K562 (cell line): ENCODE measurements at places on chromosomes 2 and 18. TPM values are rescaled to one million over a fixed set of nuclear protein-coding genes. Genes with fewer than 3 reads are reported as not detected.

GRCh38 chr2:137002896-137003295, 237.6 kb downstream of the THSD7B start:
- H3K4me1 ChIP-seq = no peaks in the 10 kb centered on the region
- H3K36me3 ChIP-seq = no peaks in the 10 kb centered on the region
- H3K27ac ChIP-seq = no peak overlapping the region
- H3K27me3 ChIP-seq = no peaks in the 10 kb centered on the region
- no peak for DNase-seq

DNA sequence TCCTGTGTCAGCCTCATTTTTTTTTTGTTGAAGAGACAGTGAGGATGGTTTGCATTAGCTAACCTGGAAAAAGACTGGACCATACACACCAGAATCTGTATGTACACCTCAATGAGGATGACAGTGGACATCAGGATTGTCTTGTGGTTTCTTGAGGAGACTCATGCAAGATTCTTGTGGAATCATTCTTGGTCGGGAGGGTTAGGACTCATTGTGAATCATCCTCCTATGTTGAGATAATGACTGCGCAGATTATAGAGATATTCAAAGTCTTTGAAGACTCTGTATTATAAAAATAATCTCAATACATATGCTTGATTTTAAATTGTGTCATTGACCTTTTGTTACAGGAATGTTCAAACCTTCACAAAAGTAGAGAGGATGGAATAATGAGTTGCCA, 49.1 kb upstream of the DOCK10 start:
- H3K27ac ChIP-seq = no peak overlapping the region
- no peaks in the 10 kb centered on the region for H3K27me3 ChIP-seq
- no peak for DNase-seq
- H3K4me3 ChIP-seq = no peak overlapping the region

DNA sequence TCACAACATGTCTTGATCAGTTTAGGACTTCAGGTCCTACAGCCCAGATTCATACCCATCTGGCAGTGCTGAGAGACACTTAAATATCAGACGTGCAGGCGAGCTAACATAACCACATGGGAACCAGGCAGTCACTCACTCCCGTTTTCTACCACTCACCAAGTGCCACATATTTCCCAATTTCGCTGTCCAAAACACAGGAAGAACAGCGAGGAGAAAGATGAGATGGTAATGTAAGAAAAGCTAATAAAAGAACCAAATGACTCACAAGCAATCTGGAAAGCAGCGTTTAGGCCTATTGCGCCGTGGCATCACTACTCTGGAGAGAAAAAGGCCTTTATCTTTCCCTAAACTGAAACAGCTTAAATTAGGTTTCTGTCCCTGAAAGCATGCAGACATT, 647.8 kb upstream of the SLC39A10 start:
- no peak overlapping the region for H3K4me3 ChIP-seq
- no peak for DNase-seq
- H3K27me3 ChIP-seq = no peaks in the 10 kb centered on the region
- no peaks in the 10 kb centered on the region for H3K36me3 ChIP-seq
- H3K4me1 ChIP-seq = no peaks in the 10 kb centered on the region
- no peak overlapping the region for H3K27ac ChIP-seq

The NTSR2 gene
- not detected in 2 replicates for total RNA-seq

The FHOD3 gene
- 0.11 TPM in 1 of 2 replicates, not detected in the other for total RNA-seq

The RBFA gene
- total RNA-seq = 28.4 and 28.8 TPM in 2 replicates

The SPDYA gene
- total RNA-seq = 0.16 and 0.27 TPM in 2 replicates

The CCDC141 gene
- 0.09 TPM in 2 replicates for total RNA-seq

The CRYBA2 gene
- 0.51 and 0.81 TPM in 2 replicates for total RNA-seq

DNA sequence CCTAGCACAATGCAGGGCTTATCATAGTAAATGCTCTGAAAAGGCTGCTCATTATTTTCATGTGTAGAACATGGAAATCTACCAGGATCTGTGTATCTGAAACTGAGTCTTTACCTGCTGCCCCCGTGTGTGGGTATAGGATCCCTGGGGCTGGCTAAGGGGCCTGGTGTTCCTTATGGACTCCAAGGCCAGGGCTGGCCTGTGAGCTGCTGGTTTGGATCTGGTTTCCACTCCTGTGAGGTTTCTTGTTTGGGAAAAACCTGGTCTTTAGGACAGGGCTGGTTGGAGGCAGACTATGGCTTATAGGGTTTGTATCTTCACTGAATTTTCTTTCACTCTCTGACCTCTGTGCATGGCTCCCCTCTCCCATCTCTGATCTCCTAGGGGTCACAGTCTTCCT, 80.8 kb downstream of the DYSF start:
- no peak for DNase-seq
- no peaks in the 10 kb centered on the region; the same call in 2 of the 3 replicates for H3K4me1 ChIP-seq
- no peak overlapping the region for H3K27ac ChIP-seq
- H3K27me3 ChIP-seq = peaks cover 26% of the 10 kb centered on the region
- H3K36me3 ChIP-seq = no peaks in the 10 kb centered on the region
- H3K4me3 ChIP-seq = no peak overlapping the region

The POTEE gene
- 20.9 and 23.4 TPM in 2 replicates for total RNA-seq

The CYTIP gene
- 0.33 and 0.42 TPM in 2 replicates for total RNA-seq

DNA sequence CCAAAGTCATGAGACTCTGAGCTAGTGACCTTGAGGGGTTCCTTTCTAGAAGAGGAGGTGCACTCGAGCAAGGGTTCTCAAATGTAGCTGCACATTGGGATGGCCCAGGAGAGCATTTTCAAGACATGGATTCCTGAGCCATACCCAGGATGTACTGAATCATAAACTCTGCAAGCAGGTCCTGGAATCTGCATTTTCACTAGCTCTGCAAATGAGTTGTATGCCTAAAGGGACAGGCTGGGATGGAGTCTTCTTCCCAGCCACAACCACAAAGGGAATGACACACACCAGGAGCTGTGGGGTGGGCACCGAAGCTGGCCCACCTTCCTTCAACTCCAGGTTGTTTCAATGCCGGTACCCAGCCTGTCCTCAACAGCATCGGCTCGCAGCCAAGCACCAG, 90.6 kb downstream of the GALNT14 start:
- no peaks in the 10 kb centered on the region for H3K36me3 ChIP-seq
- no peak for DNase-seq
- H3K4me1 ChIP-seq = no peaks in the 10 kb centered on the region
- H3K4me3 ChIP-seq = no peak overlapping the region
- H3K27me3 ChIP-seq = no peaks in the 10 kb centered on the region
- no peak overlapping the region for H3K27ac ChIP-seq

DNA sequence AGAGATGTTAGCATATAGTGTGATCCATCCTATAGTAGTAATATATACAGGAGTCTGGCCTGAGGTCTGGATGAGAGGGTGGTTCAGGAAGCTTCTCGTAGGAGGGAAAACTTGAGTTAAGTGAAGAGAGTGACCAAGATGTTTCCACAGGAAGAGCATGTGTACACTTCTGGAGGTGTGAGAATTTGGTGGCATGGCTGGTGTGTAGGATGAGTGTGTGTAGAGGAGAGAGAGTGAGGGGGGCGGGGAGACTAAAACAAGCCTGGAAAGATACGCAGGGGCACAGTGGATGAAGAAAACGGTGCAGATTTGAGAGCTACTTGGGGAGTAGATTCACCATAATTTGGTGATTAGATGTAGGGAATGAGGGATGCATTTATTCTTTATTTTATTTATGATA, 43.5 kb upstream of the CTLA4 start:
- H3K27ac ChIP-seq = no peak overlapping the region
- H3K27me3 ChIP-seq = peaks cover 15% of the 10 kb centered on the region

The TRIM43 gene
- not detected in 2 replicates for total RNA-seq

The CXCR1 gene
- not detected in 2 replicates for total RNA-seq

The FAM161A gene
- total RNA-seq = 0.72 and 0.80 TPM in 2 replicates

- no peaks in the 10 kb centered on the region for H3K4me1 ChIP-seq
- DNase-seq = no peak
- H3K27me3 ChIP-seq = peaks cover 29% of the 10 kb centered on the region
- no peak overlapping the region for H3K4me3 ChIP-seq
Measured at GRCh38 chr2:46171411-46171953, 125.7 kb upstream of the EPAS1 start.

DNA sequence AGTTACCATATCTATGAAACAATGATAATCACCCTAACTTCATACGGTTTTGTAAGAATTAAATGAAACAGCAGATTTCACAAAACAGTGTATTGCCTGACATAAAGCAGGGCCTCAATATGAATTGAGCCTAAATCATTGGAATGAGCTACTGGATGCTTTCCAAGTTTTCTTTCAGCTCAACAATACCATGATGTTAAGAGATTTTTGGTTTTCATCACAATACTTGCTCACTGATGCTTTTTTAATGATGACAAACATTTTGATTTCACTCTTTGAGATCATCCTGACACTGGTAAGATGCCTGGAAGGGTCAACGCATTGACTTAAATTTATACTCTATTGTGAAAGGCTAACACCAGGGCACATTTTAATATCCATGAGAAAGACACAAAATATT, 377.5 kb downstream of the ZNF521 start:
- H3K36me3 ChIP-seq = no peaks in the 10 kb centered on the region
- DNase-seq = no peak
- no peaks in the 10 kb centered on the region for H3K4me1 ChIP-seq
- no peak overlapping the region for H3K27ac ChIP-seq

DNA sequence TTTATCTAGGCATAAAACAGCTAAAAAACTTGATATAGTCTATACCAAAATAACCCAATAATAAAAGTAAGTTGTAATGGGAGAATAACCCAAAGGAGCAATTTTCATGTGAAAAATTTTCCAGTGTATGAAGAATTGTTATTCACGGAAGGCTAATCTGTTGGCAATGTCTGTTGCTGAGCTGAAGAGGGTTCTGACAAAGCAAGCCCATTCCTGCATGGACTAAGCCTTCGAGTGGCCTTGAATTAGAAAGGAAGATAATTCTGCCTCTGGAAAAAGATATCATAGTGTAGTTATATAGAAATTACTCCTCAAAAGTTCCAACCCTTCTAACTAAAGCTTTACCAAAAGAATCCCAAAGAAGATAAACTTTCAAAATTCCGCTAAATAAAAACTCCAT, 101.5 kb downstream of the MAP2 start:
- H3K27ac ChIP-seq = no peak overlapping the region
- H3K36me3 ChIP-seq = no peaks in the 10 kb centered on the region
- H3K27me3 ChIP-seq = no peaks in the 10 kb centered on the region
- no peak for DNase-seq
- no peak overlapping the region for H3K4me3 ChIP-seq
- no peaks in the 10 kb centered on the region for H3K4me1 ChIP-seq

DNA sequence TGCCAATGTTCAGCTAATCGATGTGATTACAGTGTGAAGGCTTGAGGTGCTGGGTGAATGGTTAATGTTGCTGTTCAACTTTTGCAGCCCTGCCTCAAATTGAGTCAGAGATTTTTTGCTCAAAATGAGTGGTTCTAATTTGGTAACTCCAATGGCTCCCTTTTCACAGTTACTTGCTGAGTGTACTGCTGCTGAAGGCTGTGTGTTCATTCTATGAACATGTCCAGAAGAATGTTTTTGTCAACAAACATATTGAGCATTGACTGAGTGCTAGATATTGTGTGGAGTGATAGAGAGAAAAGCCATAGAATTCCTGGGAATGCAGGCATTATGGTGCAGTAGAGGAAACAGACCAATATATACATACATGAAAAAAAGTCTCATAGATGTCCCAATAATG, 39.0 kb upstream of the TCF4 start:
- H3K27ac ChIP-seq = no peak overlapping the region
- no peaks in the 10 kb centered on the region for H3K36me3 ChIP-seq
- DNase-seq = no peak
- H3K27me3 ChIP-seq = no peaks in the 10 kb centered on the region
- no peak overlapping the region for H3K4me3 ChIP-seq

The CYP27A1 gene
- total RNA-seq = 0.20 and 0.34 TPM in 2 replicates

GRCh38 chr2:20649576-20649975, 1.3 kb downstream of the HS1BP3 start:
- H3K36me3 ChIP-seq = no peaks in the 10 kb centered on the region
- H3K27me3 ChIP-seq = peaks cover 15% of the 10 kb centered on the region
- peaks cover 6% of the 10 kb centered on the region; the same call in 1 of the 3 replicates for H3K4me1 ChIP-seq
- no peak for DNase-seq
- H3K27ac ChIP-seq = no peak overlapping the region

- no peak within 1 kb of the TSS for H3K27ac ChIP-seq
- H3K4me3 ChIP-seq = peak within 1 kb of the TSS; percentile 25
- peaks cover 22% of the 10 kb centered on the region for H3K27me3 ChIP-seq
- H3K4me1 ChIP-seq = peaks cover 23% of the 10 kb centered on the region
- DNase-seq = no peak
Measured at GRCh38 chr2:80303909-80304837, at the start of gene LRRTM1. Gene LRRTM1 (minus strand): TSS chr2:80304752. CDS start chr2:80303819, 933 bp downstream.

DNA sequence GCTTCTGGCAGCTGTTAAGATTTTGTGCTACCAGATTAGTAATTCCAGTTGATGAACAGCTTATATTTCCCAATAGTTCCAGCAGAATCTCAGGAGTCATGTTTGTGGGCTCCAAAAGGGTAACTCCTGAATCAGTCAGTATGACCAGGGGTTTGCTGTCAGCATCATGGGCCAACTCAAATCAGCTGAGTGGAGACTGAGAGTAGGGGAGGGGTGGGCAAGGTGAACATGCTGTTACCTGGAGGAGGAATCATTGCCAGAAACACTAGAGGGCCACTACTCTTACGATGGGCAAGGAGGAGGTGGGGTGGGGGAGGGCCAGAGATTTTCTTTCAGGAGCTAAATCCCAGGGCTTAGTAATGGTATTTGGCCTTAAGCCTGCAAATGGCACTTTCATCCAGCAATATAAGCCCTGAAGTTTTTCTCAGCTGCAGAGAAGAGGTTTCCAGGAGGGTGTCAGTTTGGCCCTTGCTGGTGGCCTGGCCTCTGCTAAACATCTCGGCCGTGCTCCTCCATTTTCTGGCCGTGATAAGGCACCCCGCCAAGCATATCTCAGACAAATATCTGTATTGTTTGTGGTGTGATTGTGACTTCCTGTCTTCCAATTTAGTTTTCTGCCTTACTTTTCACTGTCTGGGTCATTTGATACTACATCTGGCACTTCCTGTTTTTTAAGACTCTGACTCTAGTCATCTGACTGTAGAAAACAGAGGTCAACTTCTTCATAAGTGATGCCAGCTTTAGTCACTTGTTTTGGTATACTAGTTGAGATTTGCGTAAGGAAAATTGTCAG, 120.5 kb upstream of the CXCR4 start:
- H3K4me1 ChIP-seq = no peaks in the 10 kb centered on the region; the same call in 2 of the 3 replicates
- no peak overlapping the region for H3K27ac ChIP-seq
- no peaks in the 10 kb centered on the region for H3K27me3 ChIP-seq
- H3K36me3 ChIP-seq = no peaks in the 10 kb centered on the region
- H3K4me3 ChIP-seq = no peak overlapping the region

DNA sequence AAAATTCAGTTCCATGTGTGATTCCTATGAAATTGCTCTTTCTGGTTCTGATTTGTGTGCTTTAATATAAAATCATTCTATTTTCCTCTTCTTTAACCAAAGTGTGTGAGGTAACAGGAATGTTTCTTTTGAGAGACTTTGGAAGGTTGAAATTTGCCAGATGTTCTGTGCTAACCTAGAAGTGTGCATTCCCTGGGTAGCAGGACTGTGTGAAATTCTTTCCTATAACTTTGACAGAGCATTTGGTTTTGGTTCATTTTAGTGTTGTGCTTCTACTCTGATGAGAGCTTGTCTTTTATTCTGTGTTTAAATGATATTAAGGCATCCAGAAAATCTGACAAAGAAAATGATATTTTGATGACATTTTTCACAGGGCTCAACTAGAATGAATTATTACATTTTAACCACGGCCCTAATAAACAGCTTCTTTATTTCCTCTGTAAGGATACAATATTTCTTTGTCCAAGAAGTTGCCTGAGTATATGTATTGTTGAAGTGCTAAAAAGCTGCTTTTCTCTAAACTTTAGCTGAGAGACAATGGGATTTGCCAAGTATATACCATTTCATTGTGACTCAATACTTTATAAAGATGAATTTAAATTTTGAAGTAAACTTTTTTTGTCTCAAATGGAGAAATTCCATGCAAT, 34.7 kb upstream of the DLX1 start:
- H3K36me3 ChIP-seq = no peaks in the 10 kb centered on the region
- H3K4me3 ChIP-seq = no peak overlapping the region
- no peaks in the 10 kb centered on the region for H3K27me3 ChIP-seq
